ENCODE measurements at places on chromosomes 13 and 19. TPM values are rescaled to one million over a fixed set of nuclear protein-coding genes. Genes with fewer than 3 reads are reported as not detected.
A peak's percentile ranks its signal among the peaks of the same experiment; 100 is the strongest.

DNA sequence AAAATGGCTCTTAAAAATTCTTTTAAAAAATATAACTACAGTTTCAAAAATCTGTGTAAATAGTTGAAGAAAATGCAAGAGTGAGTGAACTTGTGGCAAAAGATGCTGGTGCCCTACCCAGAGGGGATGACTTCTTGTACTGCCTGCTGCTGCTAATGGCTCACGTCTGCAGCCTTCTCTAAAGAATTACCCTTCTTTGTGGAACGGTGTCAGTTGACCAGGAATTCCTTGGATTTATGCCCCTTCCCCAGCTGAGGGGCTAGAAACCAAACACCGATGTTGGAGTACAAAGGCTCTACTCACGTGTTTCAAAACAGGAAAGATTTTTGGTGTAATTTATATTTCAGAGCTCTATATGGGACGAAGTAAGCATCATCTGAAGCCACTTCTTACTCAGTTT lies 1582.8 kb downstream of the OLFM4 start:
- DNase-seq: no peak

DNA sequence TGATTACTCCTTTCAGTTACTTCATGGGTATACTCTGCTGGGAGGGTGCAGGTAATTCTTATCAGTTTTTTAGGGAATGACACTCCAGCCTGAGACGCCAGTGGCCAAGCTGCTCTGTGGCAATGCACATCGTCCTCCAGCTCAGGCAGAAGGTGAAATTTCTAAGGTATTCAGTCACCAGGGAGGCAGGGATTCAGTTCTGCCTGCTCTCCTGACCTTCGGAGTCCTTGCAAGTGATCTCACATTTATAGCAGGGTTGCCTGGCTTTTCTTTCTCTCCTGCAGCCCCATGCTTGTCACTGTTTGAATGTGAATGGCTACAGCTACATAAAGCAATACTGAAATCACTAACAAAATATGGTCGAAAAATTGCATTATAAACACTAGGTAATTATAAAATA lies 1447.5 kb downstream of the EFNB2 start:
- no peak for DNase-seq

DNA sequence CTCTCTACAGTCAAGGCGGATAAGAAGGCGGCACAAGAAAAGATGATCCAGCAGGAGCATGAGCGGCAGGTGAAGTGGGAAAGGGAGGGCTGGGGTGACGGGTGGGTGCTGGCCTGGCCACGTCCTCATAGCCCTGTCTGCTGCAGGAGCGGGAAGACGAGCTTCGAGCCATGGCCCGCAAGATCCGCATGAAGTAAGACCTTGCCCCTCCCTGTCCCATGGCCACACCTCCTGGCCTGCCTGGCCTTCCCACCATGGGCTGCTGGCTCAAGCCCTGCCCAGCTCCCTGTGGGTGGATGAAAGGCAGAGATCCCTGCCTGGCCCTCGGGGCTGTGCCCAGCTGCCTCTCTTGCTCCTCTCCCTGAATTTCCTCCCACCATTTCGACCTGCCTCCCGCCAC lies 7.2 kb downstream of the ZNF296 start:
- no peak for DNase-seq

DNA sequence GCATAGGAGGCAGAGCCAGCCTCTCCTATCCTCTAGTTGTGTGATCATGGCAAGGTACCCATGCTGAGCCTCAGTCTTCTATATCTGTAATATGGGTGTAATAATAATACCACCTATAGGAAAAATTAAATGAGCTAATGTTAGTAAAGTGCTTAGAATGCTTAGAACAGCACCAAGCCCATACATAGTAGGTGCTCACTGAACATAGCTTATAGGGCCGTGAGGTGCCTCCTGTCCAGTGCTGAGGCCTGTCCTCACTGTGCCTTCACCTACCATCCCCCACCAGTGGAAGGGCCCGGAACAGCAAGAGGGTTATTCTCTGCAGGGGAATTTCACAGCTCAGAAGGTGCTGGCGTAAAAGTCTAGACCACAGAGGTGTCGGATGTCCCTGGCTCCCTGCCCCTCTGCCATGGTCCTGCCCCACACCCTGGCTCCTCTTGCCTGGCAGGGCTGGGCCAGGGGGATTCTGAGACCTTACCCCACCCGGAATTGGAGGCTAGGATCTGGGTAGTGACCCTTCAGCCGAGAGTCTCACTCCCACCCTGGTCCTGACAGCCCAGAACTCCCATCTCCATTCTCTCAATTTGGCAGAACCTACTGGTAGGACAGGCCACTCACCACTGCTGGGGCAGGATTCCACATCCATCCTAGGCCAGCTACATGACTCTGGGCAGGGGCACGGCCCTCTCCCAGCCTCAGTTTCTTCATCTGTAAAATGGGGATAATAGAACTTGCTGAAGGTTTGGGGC lies 2.2 kb upstream of the SCN1B start:
- no peak for DNase-seq

- no peak for DNase-seq
Observed at GRCh38 chr13:24557081-24557480, 44.5 kb upstream of the PARP4 start.

DNA sequence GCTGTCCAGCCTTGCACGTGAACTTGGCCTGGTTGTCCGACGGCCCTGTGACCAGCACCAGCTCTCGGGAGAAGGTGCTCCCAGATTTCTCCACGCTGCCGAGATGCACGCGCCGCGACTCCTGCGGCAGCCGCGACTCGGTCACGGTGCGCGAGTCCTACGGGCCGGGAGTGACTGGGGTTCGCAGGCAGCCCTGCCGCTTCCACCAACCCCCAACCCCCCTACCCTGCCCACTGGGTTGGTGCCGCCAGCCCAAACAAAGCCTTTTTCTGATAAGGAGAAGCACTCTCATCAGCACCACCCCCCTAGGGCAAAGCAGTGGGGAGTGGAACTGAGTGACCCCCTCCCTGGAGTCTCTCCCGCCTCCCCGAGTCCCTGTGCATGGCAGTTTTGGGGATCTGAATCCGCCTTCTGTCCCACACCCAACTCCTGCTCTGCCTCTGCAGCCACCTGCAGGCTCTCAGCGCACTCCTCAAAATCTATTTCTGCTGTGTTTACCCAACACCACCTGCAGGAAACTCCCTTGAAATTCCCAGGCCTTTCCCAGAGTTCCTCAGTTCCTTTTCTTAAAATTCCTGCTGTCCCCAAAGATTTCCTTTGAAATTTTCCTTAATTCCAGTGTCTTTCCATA lies 6.2 kb downstream of the NPHS1 start:
- DNase-seq: no peak

- DNase-seq: peak; percentile 92
Observed at GRCh38 chr19:12092065-12092867, 27.7 kb downstream of the ZNF844 start.

DNA sequence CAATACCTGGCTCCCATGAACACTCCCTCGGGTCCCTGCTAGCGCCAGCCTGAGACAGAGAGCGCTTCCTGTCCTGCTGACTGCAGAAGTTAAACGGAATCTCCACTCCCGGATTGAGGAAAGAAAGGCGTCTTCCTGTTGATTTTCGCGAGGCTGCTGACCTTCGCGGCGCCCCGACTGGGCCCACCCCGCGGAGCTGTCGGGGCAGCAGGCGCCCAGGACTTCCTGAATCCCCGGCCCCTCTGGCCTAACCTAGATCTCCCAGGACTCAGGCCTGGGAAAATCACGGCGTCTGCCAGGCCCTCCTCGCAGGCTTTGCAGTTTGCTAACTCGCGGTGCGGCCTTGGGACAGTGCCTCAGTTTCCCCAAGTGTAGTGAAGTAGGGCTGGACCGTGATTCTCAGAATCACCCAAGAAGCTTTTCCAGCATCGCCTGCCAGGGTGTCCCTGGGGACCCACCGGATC lies 108.8 kb downstream of the KCTD15 start:
- no peak for DNase-seq

GRCh38 chr13:95323930-95324662 lies 22.8 kb upstream of the ABCC4 start:
- DNase-seq: no peak

The LMTK3 gene
- polyA plus RNA-seq: not detected

The NKPD1 gene
- polyA plus RNA-seq: 0.12 TPM

The GPX4 gene
- 311 TPM for polyA plus RNA-seq
